Breast epithelium (tissue), 4 donors: ENCODE measurements at places on chromosomes 7 and 10. TPM values are rescaled to one million over a fixed set of nuclear protein-coding genes. Genes with fewer than 3 reads are reported as not detected.

The POLR2J2 gene
- 2.7 TPM for total RNA-seq

GRCh38 chr7:142943706-142944268 lies 4.5 kb downstream of the LLCFC1 start:
- DNase-seq, result no peak

DNA sequence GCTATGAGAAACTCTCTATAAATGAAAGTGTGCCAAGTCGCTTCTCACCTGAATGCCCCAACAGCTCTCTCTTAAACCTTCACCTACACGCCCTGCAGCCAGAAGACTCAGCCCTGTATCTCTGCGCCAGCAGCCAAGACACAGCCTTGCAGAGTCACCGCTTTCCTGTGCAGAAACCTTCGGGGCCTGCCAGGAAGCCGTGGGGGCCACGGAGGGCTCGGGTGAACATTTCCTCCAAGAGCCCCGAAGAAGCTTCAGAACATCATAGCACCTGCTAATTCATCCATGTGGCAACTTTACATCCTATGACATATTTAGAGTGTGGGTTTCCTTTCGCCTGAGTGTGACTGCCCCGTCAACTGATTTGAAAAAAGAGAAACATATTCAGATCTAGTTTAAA lies 55.7 kb upstream of the PRSS58 start:
- no peak for DNase-seq

The ECHDC3 gene
- total RNA-seq, result 256 TPM

DNA sequence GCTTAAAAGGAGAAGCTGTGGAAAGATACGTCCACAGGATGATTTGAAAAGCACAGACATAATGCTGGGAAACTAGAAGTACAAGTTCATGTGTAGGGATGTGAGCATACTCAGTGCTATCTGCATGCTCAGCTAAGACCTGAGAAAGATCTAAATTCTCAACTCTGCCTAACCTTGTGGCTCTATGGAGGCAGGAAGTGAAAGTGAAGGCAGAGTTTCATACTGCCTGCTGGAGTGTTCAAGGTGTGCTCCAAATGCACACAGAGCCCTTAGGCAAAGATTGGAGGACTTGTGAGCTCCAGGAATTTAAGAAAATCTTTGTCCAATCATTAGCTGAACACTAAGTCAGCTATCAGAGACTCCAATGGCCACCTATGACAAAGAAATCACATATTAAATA lies 190.9 kb downstream of the RNLS start:
- no peak for DNase-seq

DNA sequence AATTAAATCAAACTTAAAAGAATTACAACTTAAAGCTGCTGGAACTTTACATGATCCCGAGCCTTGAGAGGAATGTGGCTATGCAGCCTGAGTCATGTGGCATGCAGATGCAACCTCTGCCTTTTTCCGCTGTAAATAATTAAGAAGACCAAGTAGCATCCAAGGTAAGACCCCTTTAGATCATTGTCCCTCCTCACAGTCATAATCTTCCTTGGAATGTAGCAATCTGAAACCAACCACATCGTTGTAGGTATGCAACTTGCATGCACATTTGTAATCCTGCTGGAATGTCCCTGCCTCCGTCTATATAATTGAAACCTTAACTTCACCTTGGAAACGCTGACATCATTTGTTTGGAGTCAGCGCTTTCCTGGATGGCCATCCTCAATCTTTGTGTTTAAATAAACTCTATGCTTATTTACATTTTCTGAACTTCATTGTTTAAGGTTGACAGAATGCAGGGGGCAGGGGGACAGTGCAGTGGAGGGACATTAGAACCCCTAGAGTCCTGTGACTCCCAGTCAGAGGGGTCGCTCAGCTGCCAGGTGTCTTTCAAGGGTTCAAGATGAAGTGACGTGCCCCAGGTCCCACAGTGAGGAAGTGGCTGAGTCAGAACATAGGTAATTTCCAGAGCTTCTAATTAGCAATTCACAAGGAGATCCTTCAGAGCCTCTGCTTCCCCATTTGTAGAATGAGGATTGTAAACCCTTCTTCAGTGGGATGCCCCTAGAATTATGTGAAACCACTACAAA lies 110.7 kb downstream of the RALA start:
- DNase-seq, result no peak

The OR2A42 gene
- total RNA-seq, result under 0.01 TPM

The PTN gene
- total RNA-seq, result 343 TPM

The SPDYE9 gene
- total RNA-seq, result not detected

DNA sequence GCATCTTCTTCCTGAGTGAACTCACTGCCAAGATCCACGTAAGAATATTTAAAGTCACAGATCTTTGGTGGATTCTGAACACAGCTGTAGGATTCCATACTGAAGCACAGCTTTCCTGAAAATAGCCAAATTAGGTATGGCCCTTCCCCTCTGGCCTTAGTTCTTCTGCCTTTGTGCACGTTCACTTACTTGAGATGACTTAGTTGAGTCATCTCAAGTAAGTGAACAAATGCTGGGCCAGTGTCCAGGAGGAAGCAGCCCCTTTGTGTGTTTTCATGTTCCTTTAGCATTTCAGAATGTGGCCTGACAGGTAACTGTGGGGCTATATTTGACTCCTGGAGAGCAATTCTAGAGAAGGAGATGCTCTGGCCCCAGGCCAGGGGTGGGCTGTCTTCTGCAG lies 51.5 kb downstream of the CCNY start:
- no peak for DNase-seq

DNA sequence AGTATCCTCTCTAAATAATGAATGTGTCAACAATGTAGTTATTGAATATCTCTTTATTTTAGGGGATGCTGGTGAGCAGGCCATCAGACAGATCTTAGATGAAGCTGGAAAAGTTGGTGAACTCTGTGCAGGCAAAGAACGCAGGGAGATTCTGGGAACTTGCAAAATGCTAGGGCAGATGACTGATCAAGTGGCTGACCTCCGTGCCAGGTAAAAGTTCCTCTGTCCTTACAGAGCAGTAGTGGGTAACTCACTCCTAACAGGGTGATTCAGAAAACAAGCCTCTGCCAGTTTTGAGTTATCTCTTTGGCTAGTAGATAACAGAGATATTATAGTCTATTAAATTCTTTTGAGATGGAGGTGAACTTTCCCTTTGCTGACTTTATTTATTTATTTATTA lies 67.3 kb downstream of the AP3M1 start:
- DNase-seq, result no peak

- DNase-seq, result no peak
These were observed 28.7 kb downstream of the INSIG1 start for GRCh38 chr7:155326385-155326784.

The SPDYE17 gene
- not detected for total RNA-seq
